ENCODE measurements at places on chromosomes 12 and 14. TPM values are rescaled to one million over a fixed set of nuclear protein-coding genes. Genes with fewer than 3 reads are reported as not detected.

The OVCH1 gene
- total RNA-seq = 3.0 TPM

The SLCO1B1 gene
- 0.37 TPM for total RNA-seq

The SRRM4 gene
- total RNA-seq = 0.37 TPM

The MUCL1 gene
- 1.4 TPM for total RNA-seq

DNA sequence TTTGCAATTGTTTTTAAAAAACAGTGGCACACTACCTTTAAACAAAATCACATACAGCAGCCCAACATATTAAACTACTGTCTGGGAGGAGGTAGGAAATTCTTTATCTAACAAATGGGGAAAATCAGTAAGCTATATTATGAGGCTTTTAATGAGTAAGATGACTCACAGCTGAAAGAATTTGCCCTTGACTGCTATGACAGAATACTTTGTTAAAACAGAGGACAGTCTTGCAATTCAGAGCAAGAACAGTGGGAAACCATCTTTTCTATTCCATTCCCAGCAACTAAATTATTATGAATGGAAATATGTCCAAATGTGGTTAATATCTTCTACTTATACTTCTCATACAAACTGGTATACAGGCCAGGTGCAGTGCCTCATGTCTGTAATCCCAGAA, 49.2 kb upstream of the SGPP1 start:
- no peak for DNase-seq

GRCh38 chr14:102481791-102482238, 27.8 kb downstream of the ANKRD9 start:
- DNase-seq = no peak

DNA sequence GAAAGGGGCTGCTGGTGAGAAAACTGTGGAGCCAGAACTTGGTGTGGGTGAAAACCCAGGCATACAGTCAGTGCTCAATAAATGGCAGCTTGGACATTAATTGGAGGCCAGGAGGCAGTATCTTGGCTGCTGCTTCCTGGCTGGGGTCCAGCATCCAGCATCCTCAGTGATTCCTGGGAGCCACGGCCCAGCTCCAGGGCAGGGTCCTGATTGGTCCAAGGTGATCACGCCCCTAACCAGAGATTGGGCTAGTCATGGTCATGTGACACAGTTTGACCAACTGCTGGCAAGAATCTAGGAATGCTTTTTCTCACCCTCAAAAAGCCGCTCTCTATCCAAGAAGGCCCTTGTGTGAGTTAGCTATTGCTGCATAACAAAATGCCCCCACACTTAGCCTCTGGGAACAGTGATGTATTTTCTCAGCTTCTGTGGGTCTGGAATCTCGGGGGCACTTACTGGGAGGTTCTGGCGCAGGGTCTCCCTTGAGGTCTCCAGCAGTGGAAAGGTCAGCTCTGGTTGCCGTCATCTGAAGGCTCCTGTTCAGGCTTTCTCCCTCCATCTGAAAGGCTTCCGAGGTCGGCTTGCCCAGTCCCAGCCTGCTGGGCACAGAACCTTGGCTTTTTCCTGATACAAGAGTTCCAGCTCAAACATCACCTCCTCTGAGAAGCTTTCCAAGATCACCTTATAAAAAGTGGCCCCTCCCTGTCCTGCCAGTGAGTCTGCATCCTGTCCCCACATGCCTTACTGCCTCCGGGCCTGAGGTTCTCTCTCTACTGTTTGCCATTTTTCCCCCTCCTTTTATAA, 119.2 kb upstream of the NCOR2 start:
- peak; percentile 64 for DNase-seq

DNA sequence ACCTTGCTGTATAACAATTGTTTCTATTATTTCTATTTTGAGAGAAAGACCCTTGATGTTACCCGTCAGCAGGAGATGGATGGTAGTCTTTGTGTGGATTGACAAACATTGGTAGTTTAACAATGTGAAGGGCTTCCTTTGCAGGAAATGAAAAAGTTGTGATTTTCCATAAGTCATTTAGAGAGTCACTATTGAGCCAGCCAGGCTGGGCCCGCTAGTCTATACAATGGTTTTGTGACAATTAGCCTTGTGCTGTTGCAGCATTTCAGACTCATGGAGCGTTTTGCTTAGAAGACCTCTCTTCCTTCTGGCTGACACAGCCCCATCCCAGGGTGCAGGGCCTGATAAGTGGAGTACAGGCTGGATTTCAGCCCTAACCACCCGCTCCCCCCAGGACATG, 18.3 kb upstream of the SLC38A2 start:
- no peak for DNase-seq

DNA sequence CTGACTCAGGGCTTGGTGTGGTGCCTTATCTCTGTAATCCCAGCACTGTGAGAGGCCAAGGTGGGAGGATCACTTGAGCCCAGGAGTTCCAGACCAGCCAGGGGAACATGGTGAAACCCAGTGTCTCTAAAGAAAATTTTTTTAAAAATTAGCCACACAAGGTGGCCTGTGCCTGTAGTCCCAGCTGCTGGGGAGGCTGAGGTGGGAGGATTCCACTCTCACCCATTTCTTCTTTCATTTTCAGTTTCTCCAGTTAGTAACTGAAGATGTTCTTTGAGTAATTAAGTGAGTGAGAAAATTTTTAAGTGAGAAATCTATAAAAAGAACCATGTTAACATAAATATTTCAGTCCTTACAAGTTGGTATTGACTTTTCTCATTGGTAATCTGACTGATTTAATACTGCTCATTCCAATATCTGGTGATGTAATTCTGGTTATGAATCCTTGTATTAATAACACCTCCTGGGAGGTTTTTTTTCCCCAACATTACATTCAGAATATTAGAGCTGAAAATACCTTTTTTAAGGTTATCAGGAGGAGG, 6.1 kb downstream of the METTL3 start:
- no peak for DNase-seq

DNA sequence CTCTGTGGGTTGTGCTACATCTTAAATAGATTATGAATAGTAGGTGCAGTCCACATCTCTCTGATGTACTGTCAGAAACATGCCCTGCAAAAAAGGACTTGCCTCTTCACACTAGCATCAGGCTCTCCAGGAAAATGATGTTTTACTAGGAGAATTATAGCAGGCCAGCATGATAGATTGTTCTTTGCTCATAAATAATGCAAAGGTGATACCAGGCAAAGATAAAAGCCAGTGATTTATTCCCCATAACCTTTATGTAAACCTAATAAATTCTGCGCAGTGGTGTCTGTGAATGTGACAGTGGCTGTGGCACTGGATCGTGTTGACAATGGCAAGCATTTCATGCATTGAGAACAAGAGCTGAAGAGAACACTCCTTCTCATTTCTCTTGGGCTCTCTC, 646.5 kb upstream of the SEL1L start:
- no peak for DNase-seq

DNA sequence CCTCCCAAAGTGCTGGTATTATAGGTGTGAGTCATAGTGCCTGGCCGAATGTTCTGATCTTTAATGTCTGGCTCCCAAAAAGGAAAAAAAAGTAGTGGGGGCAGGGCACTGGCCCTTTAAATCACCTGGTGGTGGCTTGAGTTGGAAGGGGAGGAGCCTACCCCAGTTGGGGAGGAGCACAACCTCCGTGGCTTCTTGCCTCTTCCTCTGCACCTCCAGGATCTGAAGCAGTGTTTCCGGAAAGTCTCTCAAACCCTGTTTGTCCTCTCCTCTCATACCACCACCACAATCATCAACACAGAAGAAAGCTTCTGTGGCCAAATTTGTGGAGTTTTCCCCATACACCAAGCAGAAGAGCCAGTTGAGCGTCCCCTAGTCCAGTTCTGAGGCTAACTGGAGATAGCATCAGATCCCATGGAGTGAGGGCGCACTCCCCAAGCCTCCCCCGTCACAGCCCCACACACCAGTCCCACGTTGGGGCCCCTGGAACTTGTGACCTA, 24.3 kb upstream of the RCOR1 start:
- DNase-seq = no peak

GRCh38 chr12:88360343-88360742, 218.2 kb downstream of the TMTC3 start:
- no peak for DNase-seq

- DNase-seq = no peak
Measured at GRCh38 chr12:26871985-26872384, 39.0 kb upstream of the ITPR2 start.

DNA sequence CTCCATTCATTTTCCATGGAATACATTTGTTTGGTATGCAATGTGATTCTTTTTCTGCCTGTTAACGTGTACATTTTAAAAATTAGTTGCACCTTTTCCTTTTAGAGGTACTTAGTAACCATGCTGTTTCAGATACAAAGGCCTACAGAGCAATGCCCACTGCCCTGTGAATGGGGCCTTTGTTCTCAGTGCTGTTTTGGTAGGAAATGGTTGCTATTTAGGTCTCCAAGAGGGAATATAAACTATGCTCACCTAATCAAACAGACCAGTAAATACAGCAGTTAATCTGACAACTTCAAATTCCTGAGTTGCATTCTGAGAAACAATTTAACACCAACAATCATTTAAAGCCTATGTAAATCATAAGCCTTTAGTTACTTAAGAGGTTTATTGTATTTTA, 188.7 kb downstream of the BCAT1 start:
- no peak for DNase-seq

DNA sequence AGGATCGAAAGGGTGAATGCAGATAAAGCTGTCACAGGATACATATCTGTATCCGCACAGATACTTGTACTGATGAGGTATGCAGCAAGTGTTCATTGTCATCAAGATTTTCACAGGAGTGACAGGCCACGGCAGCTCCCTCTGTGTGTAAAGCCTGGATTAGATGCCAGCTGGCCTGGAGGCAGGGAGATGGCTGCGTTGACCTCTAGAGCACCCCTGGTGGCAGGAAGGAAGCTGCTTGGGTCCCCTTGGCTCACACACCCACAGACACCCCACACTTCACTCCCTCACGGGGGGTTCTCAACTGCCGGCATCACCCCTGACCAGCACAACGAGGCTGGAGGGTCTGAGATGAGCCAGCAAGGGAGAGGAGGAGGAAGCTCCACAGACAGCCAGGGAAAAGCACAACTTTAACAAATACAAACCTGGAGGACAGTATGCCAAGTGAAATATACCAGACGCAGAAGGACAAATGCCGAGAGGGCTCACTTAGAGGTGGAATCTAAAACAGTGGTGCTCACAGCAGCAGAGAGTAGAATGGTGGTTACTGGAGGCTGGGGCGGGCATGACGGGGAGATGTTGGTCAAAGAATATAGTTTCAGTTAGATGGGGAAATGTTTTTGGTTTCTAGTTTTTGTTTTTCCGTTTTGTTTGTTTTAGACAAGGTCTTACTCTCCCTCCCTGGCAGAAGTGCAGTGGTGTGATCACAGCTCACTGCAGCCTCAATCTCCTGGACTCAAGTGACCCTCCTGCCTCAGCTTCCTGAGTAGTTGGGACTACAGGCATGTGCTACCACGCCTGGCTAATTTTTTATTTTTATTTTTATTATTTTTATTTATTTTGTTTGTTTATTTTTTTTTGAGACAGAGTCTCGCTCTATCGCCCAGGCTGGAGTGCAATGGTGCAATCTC, 45.7 kb downstream of the TEAD4 start:
- no peak for DNase-seq

DNA sequence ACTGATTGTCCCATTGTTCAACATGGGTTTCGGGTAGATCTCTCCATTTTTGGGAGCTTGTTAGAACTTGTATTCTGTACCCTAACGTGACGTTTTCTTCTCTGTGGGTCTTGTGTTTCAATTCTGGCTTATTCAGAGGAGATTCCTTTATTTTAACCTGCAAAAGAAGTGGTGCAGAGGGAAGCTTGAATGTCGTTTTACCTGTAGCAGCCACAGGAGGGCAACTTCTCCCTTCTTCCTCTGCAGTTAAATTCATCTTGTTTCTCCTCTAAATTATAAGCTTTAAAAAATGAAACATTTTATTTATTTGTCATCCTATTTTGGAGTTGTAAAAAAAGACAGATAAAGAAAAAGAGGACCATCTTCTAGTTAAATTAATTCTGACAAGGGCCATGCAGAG, 13.7 kb upstream of the CLEC4D start:
- DNase-seq = no peak

GRCh38 chr14:100398044-100398443, 74.9 kb downstream of the SLC25A47 start:
- DNase-seq = no peak

DNA sequence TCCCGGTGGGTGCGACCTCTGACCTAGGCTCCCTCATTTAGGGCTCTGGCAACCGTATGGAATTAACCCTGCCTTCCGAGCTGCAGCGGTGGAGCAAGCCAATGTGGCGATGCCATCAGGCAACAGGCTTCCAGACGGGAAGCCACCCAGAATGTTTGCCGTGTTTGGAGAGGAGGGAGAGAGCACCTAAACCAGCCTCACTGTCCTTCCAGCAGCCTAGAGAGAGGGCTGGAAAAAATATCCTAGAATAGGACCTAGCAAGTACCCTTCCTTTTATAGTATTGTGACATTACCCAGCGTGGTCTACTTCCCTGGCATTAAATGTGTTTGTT, 287 bp upstream of the SLC2A13 start:
- DNase-seq = no peak

DNA sequence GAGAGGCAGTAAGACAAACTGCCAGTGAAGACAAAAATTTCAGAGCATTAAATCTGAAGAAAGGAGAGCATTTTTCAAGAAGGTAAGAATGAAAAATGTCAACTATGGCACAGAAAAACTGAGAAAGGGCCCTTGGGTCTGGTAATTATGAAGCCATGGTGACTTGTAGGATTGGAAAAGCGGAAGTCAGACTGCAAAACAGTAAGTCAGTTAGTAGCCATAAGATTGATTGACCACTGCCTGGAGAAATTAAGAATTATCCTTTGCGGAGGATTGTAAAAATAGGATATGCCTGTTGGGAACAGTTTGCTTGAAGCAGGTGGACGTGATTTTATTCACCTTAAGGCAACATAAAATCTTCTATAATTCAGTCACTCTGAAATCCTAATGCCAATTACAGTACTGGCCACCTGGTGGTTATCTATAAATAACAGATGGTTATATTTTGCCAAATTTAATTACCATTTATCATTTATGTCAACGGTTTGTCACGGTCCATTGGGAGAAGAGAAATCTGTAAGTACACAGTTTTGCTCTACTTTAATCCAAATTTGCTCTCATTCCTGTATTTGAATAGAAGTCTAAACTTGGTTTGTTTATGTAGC, 127.1 kb upstream of the CNTN1 start:
- no peak for DNase-seq

DNA sequence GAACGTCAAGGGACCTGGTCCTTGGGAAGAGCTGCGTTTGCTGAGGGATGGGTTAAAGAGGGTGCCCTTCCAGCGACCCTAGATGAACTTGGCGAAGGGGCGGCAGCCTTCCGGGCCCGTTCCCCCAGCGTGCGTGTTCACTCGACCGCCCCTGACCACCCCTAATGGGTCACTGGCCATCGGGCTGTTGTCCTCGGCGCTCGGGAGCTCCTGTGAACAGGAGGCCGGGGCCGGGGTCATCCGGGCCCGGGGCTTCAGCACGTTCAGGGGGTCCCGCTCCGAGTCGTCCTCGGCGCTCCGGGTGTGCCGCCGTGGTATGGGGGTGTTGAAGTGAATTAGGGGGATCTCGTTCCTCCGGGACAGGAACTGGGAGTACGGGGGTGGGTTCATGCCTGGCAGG, 9.2 kb downstream of the FGF23 start:
- no peak for DNase-seq

DNA sequence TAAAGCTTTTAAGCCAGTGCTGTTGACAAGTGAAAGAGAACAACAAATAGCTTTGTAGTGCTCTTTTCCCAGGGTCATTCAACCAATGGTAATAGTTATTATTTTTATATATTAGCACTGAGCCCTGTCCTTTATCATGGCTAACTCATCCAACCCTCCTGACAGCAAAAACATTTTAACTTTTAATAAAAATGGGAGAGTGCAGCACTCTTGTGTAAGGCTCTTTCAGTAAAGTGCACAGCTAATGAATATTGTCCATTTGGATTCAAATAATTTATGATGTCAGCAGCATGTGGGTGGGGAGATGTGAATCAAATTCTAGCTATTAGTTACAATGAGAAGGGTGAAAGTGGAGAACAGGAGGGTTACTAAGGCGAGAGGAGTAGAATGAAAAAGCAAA, 185.7 kb downstream of the SOX5 start:
- DNase-seq = no peak

Data from testis (tissue), 5 donors.